ENCODE measurements at places on chromosomes 6 and 20. TPM values are rescaled to one million over a fixed set of nuclear protein-coding genes. Genes with fewer than 3 reads are reported as not detected.

MYCT1 gene
- total RNA-seq = 15.0 TPM

MAP7 gene
- total RNA-seq = 1.3 TPM

RAB5IF gene
- total RNA-seq = 70.9 TPM

DNA sequence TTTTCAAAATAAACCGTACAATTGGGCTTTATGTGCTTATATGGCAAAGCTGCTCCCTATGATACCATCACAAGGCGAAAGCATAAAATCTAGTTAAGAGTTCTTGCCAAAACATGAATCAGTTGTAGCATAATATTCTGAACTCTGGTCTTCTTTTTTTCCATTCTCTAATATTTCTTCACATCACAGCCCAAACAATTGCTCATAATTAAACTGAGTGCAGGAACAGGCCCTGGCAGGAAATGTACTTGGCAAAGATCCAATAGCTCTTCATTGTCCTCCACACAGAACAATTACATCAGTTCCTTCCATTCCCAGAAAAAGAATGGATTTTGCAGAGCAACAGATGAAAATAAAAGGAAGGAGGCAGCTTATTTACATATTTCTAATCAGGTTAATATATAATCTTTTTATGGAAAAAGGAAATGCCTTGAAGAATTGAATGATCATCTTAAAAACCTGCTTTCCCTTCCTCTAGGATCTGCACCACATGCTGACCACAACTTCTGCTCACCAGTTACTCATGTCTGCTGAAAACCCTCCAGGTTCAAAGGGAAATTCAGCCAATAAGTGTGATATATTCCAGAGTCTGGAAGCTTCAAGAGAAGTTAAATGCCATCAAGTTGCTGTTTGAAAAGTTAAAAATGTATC, 123.3 kb upstream of the COL21A1 start:
- H3K4me3 ChIP-seq = no peak overlapping the region
- no peaks in the 10 kb centered on the region for H3K4me1 ChIP-seq
- H3K36me3 ChIP-seq = no peaks in the 10 kb centered on the region
- H3K27me3 ChIP-seq = no peaks in the 10 kb centered on the region
- H3K27ac ChIP-seq = peak overlapping the region; percentile 71

GRCh38 chr6:40791004-40791403, 203.8 kb upstream of the LRFN2 start:
- no peaks in the 10 kb centered on the region for H3K4me1 ChIP-seq
- H3K27me3 ChIP-seq = no peaks in the 10 kb centered on the region
- DNase-seq = no peak
- no peak overlapping the region for H3K4me3 ChIP-seq

All from right atrium auricular region (tissue), 2 donors.